ENCODE measurements at places on chromosomes 5 and 9.

- no peak for DNase-seq
Measured at GRCh38 chr5:173180331-173180730, 36.0 kb downstream of the BNIP1 start.

- no peak for DNase-seq
Measured at GRCh38 chr9:127931092-127931881, 710 bp upstream of the PIP5KL1 start.

GRCh38 chr9:87405677-87406542 is 91.8 kb upstream of the DAPK1 start:
- DNase-seq, result peak; percentile 34

DNA sequence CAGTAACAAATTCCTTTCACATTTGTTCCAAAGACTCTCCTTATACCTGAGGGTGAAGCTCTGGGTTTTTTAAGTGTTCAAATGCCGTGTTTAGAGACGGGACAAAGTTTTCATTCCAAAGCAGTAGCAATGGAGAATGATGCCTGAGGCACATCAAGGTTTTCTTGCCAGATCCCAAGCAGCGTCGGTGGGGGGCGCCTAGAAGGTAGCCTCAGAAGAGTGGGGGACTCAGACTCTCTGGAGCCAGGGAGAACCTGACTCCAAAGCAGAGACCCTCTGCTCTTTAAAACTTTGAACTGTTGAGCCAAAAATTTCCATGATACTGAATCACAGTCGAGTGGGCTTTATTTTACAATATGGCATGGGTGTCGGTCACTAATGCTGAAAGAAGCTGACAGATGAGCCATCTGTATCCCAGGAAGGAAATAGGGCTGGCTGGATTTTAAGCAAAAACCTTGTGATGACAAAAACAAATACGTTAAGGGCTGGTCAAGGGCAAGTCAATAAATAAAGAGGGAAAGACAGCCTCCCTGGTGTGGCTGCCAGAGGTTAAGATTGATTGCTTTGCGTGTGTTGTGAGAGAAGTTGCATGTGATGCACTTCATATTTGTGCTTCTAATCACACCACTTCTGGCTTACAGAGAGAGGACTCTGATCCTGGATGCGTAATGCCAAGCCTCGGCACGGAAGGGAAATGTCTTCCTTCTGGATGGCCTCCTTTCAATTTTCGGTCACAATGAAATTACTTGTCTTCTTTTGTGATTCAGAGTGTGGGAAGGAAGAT is 161.1 kb upstream of the EFNA5 start:
- no peak for DNase-seq

GRCh38 chr5:108233617-108234155 is 148.2 kb downstream of the FBXL17 start:
- DNase-seq, result no peak

DNA sequence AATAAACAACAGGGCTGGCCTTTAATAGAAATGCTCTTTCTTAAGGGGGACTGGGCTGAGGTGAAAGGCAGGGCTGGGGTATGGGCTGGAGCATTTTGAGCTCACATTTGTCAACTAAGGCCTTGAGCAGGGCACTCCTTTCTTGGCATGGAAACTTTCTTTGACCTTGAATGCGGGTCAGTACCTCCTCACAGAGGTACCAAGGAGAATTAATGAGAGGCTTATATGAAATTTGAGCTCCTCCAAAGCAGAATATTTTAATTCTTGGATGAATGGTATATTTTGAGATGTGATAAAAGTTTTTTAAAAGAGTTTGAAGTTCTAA is 3.1 kb downstream of the CYSTM1 start:
- no peak for DNase-seq

- DNase-seq, result no peak
Measured at GRCh38 chr5:74296685-74297408, 343.7 kb downstream of the ENC1 start.
